ENCODE measurements at places on chromosomes 5 and 9.

DNA sequence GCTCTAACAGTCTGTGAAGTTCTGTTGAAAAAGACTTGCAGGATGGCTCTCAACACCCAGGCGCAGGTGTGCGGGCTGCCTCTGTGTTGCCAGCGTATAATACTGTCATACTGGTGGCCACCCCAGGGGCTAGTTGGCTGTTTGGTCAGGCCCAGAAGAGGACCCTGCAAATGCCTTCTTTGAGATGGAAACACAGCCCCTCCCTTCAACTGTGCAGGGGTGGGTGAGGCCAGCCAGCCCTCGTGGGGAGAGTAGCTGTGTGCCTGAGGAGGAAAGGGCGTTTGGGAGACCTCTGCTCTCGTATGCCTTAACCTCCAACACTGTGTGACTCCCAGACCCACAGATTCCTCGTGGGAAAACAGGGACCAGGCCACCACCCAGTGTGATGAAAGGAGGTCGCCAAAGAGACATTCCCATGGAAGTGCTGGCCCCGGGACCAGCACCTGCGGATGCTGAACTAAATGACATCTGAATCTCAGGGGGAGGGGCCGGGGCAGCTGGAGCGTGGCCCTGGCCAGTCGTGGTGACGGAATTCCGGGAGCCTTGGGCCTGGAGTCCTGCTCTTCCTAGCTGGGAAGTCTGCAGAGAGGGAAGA, 11.3 kb upstream of the SCGB3A1 start:
- no peak for DNase-seq

- no peak for DNase-seq
Observed at GRCh38 chr9:79610791-79611614, 39.2 kb downstream of the TLE4 start.

- no peak for DNase-seq
Observed at GRCh38 chr9:136430588-136431234, 8.9 kb downstream of the INPP5E start.

GRCh38 chr9:136232969-136233368, 12.6 kb downstream of the QSOX2 start:
- DNase-seq = no peak

DNA sequence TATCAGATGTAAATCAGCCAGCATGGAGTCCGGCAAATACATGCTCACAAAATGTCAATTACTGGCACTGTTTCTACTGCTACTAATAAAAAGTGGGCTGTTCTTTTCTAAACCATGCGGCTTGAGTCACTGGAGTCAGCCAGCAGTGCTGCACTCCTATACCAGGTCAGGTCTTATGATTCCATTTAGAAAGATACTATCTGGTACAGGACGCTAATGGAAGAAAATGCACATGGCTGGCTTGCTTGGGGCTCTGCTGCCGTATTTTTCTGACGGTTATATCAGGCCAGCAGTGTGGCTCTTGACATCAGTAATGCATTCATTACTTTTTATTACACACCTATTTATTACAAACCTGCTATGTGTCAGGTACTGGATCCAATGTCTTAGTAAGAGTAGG, 74.3 kb downstream of the NDFIP1 start:
- no peak for DNase-seq

DNA sequence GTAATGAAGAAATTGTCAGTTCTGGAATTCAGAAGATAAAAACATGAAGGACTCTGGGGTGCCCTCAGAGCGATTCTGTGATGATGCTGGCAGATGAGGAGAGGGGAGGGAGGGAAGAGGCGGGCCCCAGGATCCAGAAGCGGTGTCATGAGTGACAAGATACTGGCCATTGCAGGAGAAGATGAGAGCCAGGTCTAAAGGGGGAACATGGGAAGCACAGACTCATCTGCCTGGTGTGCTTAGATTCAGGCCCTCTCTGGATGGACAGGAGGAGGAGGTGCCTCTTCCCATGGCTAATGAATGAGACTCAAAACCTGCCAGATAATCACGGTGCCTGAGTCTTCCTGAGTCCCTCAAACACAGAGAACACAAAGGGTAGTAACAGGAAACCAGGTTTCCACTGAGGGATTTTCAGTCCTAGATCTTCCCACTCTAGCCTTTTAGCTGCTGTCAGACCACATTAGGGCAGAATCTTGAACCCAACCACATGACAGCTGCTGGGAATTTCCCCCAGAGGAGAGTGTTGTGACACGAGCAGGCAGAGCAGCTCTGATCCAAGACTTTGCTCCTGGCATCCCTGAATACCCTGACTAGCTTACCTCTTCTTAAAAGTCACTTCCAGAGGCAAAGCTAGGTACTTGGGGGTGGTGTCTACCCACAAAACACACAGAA, 28.2 kb upstream of the HSPA9 start:
- DNase-seq = no peak

- DNase-seq = no peak
Observed at GRCh38 chr9:125551781-125552180, 155.2 kb downstream of the MAPKAP1 start.

DNA sequence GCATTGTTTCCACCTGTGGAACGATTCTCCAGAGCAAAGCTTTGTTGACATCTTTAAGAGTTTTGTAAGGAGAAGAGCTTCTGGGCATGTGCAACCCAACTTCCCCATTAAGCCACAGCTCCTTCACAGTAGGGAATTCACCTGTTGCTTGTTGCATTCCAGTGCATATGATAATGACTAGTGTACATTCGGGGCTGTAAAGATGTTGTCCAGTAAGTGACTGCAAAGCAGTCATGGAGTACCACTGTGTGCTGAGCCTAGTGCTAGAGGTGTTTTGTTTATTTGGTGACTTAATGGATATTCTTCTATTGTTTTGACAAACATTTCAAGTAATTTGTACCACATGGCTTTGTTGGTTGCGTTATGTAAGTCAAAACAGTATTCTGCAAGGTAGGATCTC, 12.8 kb downstream of the UGCG start:
- no peak for DNase-seq

DNA sequence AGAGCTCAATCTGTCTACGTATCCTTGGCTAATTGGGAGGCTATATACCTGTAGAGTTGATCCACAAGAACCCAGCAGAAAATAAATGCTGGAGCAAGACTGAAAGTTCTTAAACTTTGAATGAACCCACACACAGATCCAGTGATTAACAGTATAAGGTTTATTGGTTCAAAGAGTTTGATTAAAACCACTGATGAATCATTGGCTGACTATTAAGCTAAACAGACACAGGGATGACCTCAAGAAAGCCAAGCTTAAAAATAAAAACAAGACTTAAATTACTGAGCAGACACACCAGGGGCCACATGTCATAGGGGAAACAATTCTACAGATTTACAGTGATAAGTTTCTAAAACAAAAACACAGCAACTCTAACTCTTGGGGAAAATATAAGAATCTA, 163.6 kb downstream of the SPATA31D1 start:
- no peak for DNase-seq

DNA sequence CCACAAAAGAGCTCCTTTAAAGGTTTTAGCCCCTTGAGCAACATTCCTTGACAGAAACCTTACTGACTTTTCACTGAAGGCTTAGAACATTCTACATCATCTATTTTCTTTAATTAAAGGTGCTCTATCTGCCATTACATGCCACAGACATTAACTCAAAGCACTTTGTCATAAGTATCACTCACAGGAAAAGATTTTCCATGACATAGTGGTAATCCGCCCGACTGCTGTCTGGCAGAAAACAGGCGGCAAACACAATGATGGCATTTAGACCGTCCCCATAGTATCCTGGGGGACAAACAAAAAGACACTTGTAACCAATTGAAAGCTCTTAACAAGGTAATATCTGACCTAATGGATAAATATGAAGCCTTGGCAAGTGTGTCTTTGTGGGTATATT, 126.2 kb upstream of the PCA3 start:
- no peak for DNase-seq

GRCh38 chr5:54659700-54660131, 142.2 kb downstream of the SNX18 start:
- no peak for DNase-seq

DNA sequence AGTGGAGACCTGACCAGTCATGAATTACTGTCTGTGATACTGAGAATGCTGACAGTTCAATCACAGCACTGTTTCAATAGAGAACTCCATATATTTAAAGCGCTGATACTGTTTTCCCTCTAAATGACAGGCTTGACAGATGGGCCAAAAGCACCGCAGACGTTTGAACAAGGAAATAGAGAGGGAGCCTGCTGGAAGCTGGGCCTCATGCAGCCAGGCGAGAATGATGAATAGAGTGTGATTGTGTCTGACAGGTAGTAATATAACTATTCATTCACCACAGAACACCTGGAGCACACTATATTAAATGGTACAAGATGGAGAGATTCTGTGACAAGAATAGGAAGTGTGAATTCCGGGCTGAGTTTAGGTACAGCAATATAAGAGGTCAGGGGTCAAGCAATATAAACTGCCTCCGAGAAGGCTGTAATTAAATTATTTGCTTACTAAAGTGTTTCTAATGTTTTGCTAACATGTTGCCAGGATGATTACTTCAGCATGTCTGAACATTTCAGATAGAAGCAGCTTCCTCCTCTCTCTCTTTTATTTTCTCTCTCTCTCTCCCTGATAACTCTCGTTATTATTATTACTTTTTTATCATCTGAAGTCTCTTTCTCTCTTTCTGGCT, 297.7 kb downstream of the CSNK1G3 start:
- DNase-seq = no peak

GRCh38 chr5:13987843-13988464, 43.5 kb upstream of the DNAH5 start:
- peak; percentile 66 for DNase-seq

DNA sequence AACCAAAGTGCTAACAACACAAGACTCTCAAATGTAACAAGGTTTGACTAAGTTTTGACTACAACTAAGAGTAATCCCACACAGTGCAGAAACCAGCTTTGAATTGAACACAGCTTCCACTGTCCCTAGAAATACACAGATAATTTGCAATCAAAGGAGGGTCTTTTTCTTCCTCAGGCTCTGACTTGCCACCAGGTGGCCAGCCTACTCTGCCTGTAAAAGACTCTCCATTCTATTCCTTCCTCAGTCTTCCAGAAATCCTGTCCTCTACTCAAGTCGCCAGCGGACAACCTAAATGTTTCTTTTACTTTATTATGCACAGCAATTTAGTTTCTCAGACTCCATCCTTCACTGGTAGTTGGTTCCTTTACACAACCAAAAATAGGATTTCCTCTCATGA, 32.2 kb upstream of the MCTP1 start:
- DNase-seq = no peak

DNA sequence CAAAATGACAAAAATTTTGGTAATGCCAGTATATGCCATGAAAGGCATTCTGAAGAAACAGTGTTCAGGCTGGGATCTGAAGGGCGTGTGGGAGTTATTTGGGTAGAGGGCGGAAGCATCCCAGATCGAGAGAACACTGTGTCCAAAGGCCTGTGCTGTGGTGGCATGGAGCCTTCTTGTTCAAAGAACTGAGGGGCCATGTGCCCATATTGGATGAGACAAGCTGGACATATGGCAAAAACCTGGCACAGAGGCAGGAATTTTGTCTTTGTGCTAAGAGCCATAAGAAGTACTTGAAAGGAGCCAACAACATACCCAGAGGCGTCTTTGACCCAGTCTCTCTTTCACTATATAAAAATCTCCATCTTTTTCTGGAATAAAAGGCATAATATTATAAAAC, 128.0 kb downstream of the SYK start:
- DNase-seq = no peak

- no peak for DNase-seq
Observed at GRCh38 chr9:75418518-75418917, 330.2 kb downstream of the OSTF1 start.

- peak; percentile 6 for DNase-seq
Observed at GRCh38 chr5:169626779-169627178, 10.3 kb upstream of the DOCK2 start.

DNA sequence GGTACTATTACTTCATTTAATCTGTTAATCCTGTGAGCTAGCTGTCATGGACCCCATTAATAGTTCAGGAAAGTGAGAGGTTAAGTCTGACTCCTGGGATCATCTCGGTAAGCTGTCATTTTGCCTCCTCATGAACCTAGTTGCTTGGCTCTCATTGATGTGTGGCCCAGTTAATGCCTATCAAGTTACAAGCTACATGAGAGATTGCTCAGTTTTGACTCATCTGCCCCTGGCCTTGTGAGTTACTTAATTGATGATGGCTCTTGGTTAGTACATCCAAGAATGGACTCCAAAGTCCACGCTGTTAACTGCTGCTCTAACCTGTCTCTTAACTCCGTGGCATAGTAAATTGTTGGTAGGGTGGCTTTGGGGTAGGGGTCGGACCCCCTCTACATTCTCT, 23.9 kb downstream of the LARP1 start:
- DNase-seq = peak; percentile 89

DNA sequence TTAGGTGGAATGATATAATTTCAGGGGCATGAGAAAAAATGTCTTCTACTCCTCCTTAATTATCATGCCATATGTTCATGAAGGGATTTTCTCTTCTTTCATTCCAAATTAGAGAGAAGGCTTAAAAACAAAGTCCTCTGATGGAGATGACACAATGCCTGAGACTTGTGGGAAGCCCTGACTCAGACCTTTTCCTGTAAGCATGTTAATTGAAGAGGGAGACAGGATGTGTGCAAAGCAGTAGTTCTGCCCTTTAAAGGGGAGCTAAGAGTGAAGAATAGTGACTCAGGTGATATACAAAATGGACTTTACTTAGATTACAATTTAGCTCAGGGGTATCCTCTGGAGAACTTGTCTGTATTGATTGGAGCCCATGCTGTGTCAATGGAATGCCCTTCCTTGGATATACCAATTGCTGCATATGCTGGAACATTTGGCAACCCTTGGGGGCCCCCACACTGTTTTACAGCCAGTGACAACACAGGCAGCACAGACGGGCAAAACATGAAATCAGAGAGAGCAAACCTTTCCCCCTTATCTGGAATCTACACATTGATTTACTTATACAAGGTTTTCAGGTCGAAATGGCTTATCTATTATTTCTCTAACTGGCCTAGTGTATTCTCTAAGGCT, 81.3 kb downstream of the IZUMO3 start:
- peak; percentile 70 for DNase-seq

GRCh38 chr5:90962481-90962880, 403.9 kb downstream of the ADGRV1 start:
- DNase-seq = peak; percentile 8

- no peak for DNase-seq
Observed at GRCh38 chr9:69871118-69871834, 50.7 kb downstream of the CFAP95 start.

DNA sequence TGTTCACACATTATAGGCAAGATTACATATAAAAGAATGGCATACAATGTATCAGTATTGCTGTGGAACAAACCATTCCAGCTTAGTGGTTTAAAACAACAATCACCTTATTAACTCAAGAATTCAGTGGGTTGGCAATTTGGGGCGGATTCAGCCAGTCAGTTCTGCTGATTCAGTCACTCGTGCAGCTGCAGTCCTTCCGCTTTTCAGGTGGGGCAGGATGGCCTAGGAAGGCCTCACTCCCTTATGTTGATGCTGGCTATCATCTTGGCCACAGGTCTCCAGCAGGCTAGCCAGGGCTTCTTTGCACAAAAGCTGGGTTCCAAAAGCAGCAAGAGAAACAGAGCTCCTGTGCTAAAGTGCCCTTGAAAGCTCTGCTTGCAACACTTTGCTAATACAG, 150.6 kb downstream of the MCTP1 start:
- no peak for DNase-seq

- peak; percentile 28 for DNase-seq
Observed at GRCh38 chr9:125878164-125878631, 131.0 kb downstream of the PBX3 start.

All from RKO (cell line).